Activated CD4-positive, alpha-beta T cell treated with anti-CD3 and anti-CD28 coated beads, Interleukin-2, amount 10 ng/mL, durations not matched to agents 24 days and 14 days (primary cell): ENCODE measurements at places on chromosomes 5 and 9. TPM values are rescaled to one million over a fixed set of nuclear protein-coding genes. Genes with fewer than 3 reads are reported as not detected.

GRCh38 chr9:133490201-133490681 is 11.3 kb upstream of the SLC2A6 start:
- DNase-seq = no peak

GRCh38 chr5:154673506-154673905 is 81.7 kb upstream of the LARP1 start:
- DNase-seq = no peak

GRCh38 chr9:88653406-88653805 is 118.4 kb downstream of the NXNL2 start:
- DNase-seq = no peak

Gene TMEM174
- not detected in 2 replicates for total RNA-seq

- DNase-seq = no peak
These were observed 140.5 kb downstream of the SNX18 start for GRCh38 chr5:54658010-54658409.

GRCh38 chr9:87290241-87291052 is 207.2 kb upstream of the DAPK1 start:
- no peak for DNase-seq

Gene AQP3
- total RNA-seq = 3.2 and 4.1 TPM in 2 replicates

DNA sequence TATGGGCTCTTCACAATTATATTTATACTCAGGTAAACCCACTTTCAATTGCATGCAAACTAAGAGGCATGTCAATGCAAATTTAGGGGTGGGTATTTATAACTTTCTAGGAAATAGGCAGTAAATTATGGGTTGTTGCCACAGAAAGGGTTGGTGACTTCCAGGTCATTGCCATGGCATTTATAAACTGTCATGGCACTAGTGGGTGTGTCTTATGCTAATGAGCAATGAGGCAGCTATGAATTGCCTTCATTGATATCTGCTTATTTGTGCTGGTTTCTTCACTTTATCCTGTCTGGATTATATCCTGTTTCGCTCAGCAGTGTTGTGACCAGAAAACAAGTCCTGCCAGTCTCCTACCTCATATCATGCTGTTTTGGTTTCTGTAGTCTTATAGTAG is 597.3 kb upstream of the DAB2 start:
- DNase-seq = no peak

Gene CER1
- not detected in 2 replicates for total RNA-seq

DNA sequence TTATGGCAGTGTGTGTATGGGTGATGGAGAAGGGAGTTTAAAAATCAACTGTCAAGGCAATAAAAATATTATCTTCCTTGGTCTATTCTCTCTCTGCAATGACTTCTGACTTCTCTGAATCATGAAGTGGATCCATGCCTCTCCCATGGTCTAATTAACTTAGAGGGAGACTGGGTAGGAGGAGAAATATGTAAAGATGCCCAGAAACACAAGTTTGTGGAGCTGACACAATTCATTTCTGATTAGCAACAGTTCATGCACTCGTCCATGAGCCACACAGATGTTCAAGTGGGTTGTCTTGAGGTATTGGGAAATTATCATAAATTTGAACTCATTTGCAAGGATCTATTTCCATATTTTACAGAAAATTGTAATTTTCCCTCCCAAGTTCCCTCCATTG is 38.1 kb downstream of the INSYN2B start:
- no peak for DNase-seq

DNA sequence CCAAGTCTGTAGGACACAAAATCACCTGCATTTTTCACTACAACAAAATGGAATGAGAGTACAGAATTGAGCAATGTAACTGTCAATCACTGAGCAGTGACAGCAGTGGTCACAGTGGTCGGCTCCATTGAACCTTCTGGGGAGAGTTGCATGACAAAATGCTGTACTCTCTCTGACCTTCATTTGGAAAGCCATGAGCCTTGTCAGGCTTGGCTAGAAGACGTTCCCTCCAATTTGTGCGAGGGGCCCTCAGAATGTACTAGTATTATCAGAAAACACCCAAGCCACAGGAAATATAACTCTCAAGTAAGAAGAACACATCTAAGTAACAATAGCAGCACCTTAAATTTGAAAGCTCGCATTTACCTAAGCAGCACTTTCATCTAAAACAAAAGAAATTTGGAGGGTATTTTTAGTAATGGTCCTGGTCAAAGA is 425.6 kb upstream of the MEF2C start:
- DNase-seq = no peak

GRCh38 chr5:143921525-143922311 is 109.8 kb downstream of the HMHB1 start:
- no peak for DNase-seq
